RPMI7951 (cell line): ENCODE measurements at places on chromosomes 1 and 21.

- no peak for DNase-seq
These were observed 5.8 kb upstream of the RAP1GAP start for GRCh38 chr1:21674957-21675356.

GRCh38 chr1:152053375-152053774 lies 16.6 kb upstream of the S100A11 start:
- DNase-seq, result no peak

- DNase-seq, result no peak
These were observed 89.8 kb downstream of the TRIM11 start for GRCh38 chr1:228316589-228317387.

DNA sequence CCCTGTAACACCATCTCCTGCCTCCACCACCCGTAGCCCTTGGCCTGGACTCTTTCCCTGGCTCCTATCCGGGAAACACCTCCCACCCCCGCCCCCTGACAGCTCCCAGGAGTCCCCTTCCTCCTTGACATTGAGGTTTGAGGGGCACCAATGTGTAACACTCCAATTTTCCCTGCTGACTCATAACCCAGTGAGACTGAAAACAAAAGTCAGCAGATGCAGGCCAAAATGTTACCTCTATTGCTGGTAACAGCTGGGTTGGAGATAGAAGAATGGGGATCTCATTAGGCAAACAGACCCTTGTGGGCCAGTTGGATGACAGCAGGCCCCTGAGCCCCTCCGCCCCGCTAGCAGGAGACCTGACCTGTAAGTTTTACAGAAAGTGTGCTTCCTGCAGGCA lies 237.2 kb downstream of the KAZN start:
- no peak for DNase-seq

DNA sequence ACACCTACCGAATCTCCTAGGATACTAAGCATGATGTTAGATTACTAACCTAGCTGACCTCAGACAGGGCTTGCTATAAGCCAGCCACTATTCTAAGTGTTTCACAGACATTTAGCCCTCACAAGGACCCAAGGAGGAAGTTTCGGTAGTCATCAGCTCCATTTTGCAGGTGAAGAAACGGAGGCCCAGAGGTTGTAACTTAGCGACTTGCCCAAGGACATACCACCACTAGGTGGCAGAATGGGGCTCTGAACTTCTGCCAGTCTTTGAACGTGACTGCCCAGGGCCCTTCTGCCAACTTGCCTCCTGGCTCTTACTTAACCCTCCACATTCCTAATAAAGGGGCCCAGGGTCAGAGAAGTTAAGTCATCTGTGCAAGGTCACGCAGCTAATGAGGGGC lies 283.5 kb downstream of the C1orf94 start:
- peak; percentile 21 for DNase-seq

DNA sequence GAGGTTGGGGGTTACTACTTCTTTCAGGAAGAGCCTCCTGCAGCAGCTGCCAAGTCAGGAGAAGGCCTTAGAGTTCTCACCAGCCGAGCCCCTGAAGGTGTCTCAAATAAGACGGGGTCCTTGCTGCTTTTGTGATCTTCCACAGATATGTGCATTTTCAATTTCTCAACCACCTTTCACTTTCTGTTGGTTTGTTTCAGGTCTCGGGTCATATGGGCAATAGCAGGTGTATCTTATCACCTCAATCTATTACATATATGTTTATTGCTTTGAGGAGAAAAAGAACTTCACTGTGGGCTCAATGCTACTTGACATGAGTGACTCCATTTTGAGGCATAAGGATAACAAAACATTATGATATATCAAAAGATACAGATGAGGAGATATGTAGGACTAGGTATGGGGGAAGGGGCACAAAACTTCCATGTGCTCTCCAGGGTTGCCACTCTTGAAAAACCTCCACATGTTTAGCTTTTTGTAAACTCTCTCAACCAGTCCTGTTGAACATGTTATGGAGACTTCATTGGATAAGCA lies 1171.4 kb upstream of the ADGRL2 start:
- DNase-seq, result no peak

- no peak for DNase-seq
These were observed 202.5 kb downstream of the TTLL7 start for GRCh38 chr1:83796409-83796808.

GRCh38 chr21:40177979-40178378 lies 310.7 kb downstream of the PCP4 start:
- no peak for DNase-seq
